ENCODE measurements at places on chromosomes 5 and 9.

DNA sequence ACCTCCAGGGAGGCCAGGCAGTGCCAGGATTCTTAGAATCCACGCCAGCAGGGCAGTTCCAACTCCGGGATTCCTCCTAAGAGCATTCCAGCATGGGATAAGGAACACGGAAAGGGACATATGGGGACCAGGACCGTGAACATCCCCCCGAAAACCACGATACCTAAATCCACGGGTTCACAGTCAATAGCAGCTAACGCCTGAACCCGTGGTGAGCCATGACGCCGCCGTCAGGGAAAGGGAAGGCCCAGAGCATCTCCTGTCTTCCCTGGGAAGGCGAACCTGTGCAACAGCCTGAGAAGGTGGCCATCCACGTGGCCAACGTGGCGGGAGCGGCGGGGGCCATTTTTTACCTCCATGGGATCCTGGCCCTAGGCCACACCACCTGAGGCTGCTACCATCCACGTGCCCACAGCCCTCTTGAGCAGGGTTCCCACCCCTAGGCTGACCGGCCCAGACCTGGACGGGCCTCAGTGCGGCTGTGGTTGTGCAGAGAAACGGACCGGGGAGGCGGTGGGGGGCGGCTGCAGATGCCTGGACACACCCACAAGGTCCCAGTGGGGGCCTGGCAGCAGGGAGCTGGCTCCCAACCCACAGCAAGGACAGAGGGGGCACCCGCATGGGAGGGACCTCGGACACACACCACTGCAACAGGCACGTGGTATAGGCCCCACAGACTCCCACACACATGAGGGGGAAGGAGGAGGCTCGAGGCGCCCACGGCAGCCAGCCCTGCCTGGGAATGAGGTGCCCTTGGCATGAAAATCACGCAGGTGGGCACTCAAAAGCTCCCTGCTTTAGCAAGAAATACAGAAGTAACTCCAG is 42.8 kb downstream of the SLC12A7 start:
- DNase-seq, result no peak

- DNase-seq, result peak; percentile 21
Observed at GRCh38 chr9:121924700-121925099, 168.4 kb downstream of the TTLL11 start.

DNA sequence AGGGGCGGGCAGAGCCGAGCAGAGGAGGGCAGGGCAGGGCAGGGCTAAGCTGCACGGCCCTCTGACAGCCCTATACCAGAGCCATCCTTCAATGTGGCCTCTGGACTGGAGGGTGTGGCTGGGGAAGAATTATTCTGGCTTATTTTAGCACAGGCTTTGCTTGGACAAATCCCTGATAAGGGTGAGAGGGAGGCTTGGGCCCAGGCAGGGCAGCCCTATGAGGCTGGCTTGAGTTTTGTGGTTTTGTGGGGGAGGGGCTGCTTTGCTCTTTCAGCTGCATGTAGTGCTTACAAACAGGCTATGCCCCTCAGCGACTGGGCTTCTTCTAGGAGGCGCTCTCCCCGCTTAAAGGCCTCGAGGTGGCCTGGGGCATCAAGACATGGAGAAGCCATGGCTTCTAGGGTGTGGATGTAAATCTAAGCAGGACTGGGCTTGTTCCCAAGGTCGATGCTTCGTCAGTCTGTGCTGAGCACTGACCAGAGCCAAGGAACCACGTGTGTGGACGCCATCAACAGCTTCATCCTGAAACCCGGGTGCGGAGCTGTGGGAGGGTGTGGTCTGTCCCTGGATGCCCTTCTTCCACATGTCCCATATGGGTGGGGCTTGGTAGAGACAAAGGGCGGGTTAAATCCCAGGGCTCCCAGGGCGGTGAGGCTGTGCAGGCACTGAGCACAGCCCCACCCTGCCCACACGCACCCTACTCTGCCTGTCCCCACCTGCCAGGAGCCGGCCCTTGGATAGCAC is 45.7 kb upstream of the IPPK start:
- DNase-seq, result no peak

DNA sequence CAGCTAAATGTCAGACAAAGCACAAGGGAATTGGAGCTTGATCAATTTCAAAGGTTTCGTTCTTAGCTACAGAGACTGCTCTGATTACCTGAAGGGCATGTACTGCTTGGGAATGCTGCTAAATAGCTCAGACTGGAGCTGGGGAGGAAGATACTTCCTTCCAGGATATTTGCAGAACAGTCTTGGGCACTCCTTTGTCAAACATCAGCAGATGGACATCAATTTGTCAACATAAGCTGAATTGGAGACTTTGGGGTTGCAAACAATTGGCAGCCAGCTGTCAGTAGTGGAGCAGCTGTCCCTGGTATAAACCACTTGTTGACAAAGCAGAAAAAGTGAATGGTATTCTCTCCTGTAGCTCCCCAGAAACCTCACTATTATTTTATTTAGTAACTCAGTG is 182.0 kb downstream of the CCDC192 start:
- DNase-seq, result no peak

GRCh38 chr9:102842423-102842822 is 152.7 kb upstream of the CYLC2 start:
- no peak for DNase-seq

DNA sequence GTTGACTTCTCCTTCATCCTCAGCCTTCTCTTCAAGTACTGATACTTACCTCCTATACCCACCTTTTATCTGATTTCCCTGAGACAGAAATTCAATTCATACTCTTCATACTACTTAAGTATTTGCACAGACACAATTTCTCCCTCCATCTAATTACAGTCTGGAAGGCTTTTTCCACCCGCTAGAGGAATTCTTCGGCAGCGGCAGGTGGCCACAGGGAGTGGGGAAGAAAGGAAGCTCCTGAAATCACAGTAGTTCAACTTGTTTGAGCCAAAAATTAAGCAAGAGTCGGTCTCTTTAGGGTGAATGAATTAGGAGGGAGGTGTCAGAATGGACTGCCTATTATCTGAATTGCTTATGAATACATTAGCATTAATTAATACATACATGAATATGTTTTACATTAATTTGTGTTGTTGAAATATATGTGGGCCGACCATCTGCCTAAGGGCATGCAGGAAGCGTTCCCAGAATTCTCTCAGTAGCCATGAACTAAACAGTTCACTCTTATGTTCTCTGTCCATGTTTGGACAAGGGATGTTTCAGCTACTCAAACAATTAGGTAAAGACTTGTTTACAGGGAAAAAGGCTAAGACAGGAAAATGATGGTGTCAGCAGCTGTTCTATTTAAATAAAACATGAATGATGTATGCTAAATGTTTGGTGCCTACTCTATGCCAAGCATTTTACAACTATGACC is 101.4 kb upstream of the SMARCA2 start:
- DNase-seq, result no peak

Data from DMS79 (cell line).